ENCODE measurements at places on chromosomes 5 and 9.

- DNase-seq: no peak
Observed at GRCh38 chr5:119630752-119631440, 1.5 kb downstream of the FAM170A start.

DNA sequence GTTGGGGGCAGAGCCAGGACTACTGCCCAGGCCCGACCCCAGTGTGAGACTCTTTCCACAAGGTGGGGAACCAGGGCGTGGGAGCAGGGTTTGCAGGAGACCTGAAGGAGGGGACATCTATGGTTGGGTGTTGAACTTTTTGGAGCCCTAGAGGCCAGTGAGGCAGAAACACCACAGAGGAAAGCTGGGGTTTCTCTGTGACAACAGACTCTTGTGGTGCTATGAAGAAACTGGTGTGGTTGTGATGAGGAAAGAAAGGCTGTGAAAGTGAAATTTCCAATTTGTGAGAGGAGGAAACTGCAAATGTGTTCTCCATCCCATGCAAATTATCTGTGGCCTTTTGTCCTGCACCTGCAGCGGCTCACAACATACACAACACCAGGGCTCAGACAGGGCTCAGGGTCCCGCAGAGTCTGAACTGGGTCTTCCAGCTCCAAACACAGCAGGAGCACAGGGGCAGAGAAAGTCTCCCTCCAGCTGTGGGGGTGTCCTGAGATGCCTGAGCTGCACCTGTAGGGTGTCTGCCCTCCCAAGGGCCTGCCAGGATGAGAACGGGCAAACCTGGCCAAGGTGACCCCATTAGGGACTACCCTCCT, 51.4 kb upstream of the GRHPR start:
- no peak for DNase-seq

DNA sequence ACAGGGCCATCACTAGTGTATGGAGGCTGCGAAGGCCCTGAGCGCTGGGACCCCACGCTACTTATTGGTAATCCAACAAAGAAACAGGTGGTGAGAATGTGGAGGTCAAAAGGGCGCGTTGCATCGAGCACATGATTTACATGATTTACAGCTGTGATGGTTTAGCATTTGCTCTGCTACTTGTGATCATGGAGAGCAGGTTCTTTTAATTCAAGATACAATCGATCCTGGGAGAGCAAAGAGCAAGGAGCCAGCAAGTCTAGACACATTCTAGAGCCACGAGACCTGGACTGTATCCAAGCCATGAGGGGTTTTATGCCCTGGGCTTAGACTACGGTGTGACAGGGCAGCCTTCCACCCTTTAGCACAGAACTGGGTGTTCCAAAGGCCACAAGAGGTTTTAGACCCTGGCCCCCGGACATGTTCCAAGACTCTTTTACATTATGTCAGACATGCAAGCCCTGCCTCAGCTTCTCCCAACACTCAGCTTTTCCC, 47.0 kb upstream of the CLK4 start:
- DNase-seq: no peak

GRCh38 chr5:177452688-177453638, 6.3 kb downstream of the PRR7 start:
- no peak for DNase-seq

DNA sequence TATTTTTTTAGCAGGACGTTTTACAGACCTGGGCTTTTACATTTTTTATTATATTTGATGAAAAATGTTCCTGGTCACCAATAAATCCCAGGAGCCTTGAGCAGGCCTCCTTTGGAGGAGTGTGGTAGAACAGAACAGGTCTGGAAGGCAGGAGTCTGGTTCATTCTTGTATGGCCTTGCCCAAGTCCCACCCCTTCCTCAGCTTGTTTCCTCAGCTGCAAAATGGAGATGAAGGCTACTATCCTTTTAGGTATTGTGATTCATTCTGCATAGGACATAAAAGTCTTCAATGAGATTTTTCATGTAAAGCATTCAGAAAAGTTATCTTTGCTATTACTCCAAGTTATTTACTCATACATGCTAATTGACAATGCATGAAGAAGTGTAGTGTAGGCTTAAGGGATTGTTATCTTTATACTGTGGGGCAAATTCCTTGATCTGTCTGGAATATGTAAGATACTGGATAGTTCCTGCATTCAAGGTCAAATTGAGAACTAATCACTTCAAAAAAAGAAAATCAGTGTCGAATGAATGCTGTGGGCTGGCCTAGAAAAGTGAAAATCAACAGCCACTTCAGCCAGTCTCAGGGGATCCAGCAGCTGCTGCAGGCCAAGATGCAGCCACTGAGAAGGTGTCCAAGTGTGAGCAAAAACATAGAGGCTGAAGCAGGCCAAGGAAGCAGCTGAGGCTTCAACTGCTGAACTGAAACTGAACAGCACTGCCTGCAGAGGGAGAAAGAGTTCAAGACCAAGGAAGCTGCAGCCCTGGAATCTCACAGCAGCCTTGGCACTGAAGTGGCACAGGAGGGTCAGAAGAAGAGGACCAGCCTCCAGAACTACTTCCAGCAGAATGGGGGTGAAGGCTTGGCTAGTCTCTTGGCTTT, 15.5 kb upstream of the SLC36A3 start:
- no peak for DNase-seq

- peak; percentile 68 for DNase-seq
Observed at GRCh38 chr9:129102791-129103594, 7.6 kb downstream of the CRAT start.

- DNase-seq: no peak
Observed at GRCh38 chr9:69577123-69577522, 95.0 kb downstream of the APBA1 start.

GRCh38 chr5:155595791-155596190, 582.2 kb downstream of the KIF4B start:
- DNase-seq: no peak

DNA sequence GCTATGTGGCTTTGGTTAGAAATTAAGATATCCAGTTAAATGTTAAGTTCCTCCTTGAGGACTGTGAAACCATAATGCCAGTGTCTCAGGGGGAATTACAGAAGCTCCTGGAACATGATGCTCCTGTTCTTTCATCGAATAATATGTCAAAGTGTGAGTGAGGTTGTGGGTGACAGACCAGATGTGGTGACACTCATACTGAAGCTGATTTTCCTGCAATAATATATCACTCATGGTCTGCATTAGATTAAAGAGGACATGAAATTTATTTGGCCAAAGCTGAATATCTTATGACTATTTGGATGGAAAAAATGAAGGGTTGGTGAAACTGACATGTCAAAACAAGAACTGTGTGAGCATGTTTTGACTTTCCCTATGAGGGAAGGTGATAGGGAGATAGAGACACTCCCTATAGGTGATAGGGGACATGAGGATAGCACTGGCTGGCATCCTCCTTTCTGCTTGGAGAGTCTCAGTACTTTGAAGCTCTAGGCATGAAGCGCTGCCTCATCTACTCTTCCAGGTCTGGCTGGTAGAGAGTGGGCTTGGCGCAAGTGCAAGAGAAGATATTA, 173.5 kb downstream of the ARHGEF28 start:
- DNase-seq: no peak
